ENCODE measurements at places on chromosomes 6 and 20. TPM values are rescaled to one million over a fixed set of nuclear protein-coding genes. Genes with fewer than 3 reads are reported as not detected.

- no peak overlapping the region for H3K4me3 ChIP-seq
- peaks cover 4% of the 10 kb centered on the region for H3K4me1 ChIP-seq
- no peaks in the 10 kb centered on the region for H3K27me3 ChIP-seq
These were observed 6.5 kb upstream of the BMP6 start for GRCh38 chr6:7719364-7719850.

DNA sequence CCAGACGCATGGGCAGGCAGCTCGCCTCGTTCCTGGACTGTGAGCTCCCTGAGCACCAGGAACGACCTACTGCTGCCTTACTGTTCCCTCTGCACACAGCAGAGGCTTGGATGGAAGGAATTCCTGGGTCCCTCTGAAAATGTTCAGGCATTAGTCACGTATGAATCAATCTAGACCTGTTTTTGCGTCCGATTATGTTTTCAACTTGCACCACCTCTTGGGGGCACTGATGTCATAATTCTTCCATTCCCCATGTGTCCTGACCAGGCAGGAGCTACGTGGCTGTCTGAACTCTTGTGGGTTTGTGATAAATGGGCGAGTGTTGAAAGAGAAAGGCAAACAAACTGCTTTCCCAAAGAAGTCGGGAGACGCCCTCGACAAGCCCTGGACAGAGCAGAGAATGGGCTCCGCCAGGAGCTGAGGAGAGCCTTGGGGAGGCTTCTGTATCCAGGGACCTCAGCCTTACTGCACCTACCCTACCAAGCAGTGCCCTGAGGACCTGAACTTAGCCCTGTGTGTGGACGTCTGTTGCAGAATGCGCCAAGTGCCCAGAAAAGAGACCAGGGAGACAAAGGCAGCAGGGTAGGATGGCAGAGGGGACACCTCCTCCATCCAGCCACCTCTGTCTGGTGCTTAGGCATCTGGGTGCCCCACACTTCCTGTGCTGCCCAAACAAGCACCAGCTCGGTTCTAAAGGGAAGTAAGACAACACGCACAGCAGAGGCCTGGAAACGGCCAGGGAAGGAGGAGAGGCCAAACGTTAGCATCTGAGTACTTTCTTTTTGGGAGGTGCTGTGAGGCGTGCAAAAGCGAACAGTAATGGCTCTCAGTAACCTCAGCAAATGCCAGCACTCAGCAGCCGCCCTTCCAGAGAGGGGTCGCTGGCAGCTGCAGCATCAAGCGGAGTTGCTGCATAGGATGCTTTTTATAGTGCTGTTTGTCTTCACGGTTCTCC lies 124.2 kb downstream of the LY86 start:
- H3K4me1 ChIP-seq, result peaks cover 15% of the 10 kb centered on the region
- no peak overlapping the region for H3K4me3 ChIP-seq
- no peaks in the 10 kb centered on the region for H3K27me3 ChIP-seq
- DNase-seq, result peak; percentile 36
- no peaks in the 10 kb centered on the region for H3K36me3 ChIP-seq

DNA sequence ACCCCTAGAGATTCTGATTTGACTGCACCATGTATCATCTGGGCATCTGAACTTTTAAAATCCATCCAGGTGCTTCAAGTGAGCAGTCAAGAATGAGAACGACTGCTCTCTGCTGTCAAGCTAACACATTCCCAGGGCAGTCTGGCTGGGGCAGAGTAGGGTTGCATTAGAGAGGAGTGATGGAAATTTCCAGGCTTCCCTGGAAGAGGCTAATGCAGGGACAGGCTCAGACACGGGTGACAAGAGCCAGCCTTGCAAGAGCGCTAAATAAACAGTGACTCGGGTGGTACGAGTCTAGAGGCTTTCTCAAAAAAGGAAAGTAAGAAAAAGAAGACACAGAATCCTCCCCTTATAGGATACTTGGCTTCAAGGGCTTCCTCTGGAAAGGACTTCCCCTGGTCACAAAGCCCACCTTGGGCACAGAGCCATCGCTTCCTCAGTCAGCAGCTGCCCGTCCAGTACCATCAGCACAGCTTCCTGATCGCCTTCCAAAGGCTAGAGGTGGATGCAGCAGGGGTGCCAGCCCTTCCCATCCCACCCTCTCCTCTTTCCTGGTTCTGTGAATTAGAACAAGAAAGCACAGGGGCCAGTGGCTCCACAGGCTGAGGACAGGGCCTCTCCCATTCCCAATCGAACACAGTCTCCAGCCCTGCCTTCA lies 177.4 kb upstream of the RREB1 start:
- peaks cover 14% of the 10 kb centered on the region for H3K4me1 ChIP-seq
- H3K4me3 ChIP-seq, result no peak overlapping the region
- H3K36me3 ChIP-seq, result no peaks in the 10 kb centered on the region
- no peak for DNase-seq
- no peaks in the 10 kb centered on the region for H3K27me3 ChIP-seq
- H3K27ac ChIP-seq, result peak overlapping the region; percentile 39

DNA sequence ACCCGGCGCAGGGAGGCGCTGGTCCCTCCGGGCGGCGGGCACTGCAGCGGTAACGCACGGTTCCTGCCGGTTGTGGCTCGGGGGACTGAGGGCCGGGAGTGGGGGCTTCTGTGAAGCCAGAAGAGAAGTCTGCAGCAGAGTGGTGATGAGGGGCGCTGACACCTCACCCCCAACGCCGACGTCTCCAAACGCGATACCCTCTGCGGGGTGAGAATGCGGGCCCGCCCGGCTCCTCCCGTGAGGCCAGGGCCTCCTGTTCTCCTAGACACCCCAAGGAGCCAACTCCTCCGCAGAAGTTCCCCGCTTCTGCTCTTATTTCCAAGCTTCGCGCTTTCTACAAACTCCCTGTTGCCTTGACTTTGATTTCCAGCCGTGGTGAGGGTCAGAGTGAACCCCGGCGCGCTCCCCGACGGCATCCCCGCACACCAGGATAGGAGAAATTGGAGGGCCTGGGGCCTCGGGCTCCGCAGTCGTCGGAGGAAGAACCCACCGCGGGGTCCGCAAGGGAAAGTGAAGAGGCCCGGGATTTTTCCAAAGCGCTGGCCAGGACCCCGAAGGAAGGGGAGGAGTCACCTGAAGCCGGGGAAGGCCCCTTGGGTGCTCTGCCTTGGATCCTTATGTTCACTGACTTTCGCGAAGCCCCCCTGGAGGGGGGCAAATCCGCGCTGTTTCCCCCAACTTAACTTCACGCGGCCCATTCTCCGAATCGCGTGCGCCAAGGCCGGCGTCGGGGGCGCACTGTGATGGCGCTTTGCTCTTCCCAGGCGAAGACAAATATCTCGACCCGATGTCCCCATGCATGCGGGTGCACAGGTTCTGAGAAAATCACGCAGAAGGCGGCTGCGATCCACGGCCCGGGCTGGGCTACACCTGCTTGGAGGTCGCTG lies 3.1 kb upstream of the INSM1 start:
- peaks cover 82% of the 10 kb centered on the region for H3K27me3 ChIP-seq
- H3K36me3 ChIP-seq, result no peaks in the 10 kb centered on the region
- DNase-seq, result no peak
- no peak overlapping the region for H3K4me3 ChIP-seq
- no peak overlapping the region for H3K27ac ChIP-seq

- no peak for DNase-seq
- H3K27ac ChIP-seq, result no peak overlapping the region
- no peaks in the 10 kb centered on the region for H3K36me3 ChIP-seq
- no peak overlapping the region for H3K4me3 ChIP-seq
These were observed 73.0 kb upstream of the PBOV1 start for GRCh38 chr6:138291036-138291848.

DNA sequence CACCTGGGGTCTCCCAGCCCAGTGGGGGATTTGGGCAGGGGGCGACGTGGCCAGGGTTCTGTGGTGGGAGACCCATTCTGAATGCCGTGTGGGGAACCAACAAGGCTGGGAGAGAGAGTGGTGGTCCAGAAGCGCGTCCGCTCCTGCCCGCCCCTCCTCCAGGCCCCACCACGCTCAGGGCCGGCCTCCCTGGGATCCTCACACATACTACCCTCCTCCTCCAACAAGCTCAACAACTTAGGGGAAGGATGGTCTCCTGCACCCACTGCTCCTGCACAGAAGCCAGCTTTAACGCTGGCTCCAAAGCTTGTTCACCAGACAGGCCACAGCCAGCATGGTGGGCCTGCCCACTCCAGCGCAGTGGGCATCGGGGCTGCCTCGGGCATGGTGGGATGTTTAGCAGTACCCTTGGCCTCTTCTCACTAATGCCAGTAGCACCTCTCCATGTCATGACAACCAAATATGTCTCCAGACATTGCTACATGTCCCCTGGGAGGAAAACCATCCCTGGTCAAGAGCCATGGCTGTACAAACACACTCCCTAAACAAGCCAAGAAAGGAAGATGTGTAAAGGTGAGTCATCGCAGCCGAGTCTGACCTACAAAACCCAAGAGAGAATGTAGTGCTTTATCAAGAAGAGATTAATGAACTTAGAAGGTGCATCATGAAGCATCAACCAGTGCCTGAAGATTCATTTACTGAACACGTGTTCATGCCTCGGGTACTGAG lies 75.7 kb downstream of the BMP7 start:
- DNase-seq, result peak; percentile 19
- H3K27ac ChIP-seq, result no peak overlapping the region
- H3K4me1 ChIP-seq, result no peaks in the 10 kb centered on the region
- no peaks in the 10 kb centered on the region for H3K36me3 ChIP-seq
- no peak overlapping the region for H3K4me3 ChIP-seq

DNA sequence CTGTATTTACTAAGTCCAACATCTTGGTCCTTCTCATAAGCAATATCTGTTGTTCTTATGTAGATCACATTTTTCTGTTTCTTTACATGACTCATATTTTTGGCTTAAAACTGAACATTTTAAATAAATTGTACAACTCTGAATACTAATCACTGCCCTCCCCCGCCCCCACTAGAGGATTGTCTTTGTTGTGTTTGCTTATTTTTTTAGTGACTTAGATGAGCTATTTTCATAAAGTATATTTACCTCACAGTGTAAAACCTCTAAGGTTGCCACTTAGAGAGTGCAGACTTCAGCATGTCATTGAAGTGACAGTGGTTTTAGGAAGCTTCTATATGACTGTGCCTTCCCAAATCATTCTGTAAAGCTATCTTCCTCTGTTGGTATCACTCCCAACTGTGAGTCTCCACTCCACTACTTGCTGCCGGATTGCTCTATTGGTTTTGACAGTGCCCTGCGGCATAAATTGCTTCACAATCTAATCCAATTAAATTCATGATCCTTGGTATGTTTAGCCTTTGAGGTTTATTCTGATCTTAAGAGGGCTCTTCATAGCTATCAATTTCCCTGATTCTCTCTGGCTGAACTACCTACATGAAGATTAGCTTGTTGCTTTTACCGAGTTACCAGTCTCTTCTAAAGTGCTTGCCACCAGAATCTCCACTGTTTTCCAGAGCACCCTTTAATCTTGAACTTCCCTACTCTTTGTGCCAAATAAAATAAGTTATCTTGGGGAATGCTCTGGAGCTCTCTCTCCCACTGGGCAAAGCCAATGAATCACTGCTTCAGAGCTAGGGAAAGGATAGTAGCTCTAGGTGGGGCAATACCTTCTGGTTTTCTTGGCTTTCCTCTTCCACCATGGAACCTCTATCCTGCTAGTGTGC lies 33.0 kb downstream of the SPTLC3 start:
- no peaks in the 10 kb centered on the region for H3K27me3 ChIP-seq
- no peaks in the 10 kb centered on the region for H3K4me1 ChIP-seq
- DNase-seq, result no peak

MYH7B gene
- 32.7 TPM for total RNA-seq

Measured in psoas muscle (tissue), 8 donors.